Bone marrow (tissue), 2 donors: ENCODE measurements at places on chromosomes 11 and 22.
A peak's percentile ranks its signal among the peaks of the same experiment; 100 is the strongest.

DNA sequence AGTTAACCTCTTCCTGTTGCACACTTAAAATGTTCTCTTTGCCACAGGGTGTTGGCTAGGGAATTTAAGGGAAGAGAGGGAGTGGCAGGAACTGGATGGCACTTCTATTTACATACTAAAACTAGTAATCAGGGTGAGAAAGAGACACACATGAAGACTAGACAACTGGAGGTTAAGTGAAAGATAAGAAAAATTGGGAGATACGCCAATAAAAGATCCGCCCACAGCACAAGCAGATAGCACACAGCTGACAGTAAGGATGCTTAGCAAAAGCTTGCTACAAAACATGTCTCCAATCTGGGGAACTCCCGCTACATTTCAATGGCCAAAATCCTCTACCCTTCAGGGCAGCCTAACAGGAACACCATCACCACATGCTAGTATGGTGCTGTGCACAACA is 12.8 kb downstream of the CPSF7 start:
- DNase-seq = no peak

DNA sequence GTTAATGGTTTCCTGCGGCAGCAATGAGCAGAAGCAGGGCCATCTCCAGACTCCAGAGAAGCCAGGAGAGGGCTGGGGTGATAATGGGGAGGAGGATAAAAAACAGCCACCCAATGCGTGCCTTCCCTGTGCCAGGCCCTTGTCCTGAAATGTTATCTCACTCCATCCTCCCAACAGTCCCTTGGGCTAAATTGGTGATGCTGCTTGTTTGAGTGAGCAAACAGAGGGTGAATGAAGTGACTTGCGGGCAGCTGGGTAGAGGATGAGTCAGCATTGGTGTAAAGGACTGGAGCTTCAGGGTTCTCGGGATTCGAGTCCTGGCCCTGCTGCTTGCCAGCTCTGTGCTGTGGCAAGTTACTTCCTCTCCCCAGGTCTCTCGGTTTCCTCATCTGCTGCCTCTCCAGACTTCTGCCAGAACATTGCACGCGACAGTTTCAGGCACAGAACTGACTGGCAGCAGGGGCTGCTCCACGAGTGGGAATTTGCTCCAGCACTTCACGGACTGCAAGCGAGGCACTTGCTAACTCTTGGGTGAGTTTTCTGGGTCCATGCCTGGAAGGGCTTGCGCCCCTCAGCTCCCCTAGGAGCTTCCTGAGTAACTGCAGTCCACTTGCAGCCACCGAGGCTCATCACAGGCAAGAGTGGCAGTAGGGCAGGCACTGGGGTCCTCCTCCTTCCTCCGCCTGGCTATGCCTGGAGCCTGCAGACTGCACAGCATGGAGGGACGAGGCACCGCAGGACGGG is at the start of gene P2RY6:
Gene P2RY6 (plus strand): TSS at position 403 of the 744 bp plus-strand sequence. CDS start 24,181 bp downstream, outside the sequence.
- peak; percentile 75 for DNase-seq

- no peak for DNase-seq
These were observed at the start of gene FOLH1 for GRCh38 chr11:49208006-49208721. FOLH1 (minus strand) TSS chr11:49208602; CDS start chr11:49208409, 193 bp downstream.

GRCh38 chr11:122691549-122692150 is 36.1 kb downstream of the UBASH3B start:
- no peak for DNase-seq

DNA sequence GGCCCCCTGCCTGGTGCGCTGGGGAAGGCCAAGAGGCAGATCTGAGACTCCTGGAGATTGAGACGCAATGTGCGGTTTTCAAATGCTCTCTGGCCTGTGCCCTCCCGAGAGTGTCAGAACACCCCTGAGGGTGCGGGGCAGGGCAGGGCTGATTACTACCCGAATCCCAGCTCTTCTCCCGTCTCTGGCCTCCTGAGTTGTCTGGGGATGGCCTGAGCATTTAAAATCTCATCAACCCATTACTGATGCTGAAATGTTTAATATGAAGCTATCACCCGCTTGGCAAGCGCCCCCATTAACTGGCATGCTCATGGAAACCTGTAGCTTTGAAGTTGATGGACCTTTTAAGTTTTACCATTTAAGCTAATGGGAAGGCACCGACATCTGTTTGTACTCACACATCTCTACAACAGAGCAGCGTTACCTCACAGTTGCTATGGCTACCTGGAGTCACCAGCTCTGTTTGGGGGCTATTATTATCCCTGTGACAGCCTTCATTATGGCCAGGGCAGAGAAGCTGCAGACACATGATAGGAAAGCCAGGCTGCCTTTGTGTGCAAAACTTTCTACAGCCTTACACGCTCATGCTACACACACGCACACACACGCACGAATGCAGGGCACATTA is 3.6 kb upstream of the MB start:
- no peak for DNase-seq

DNA sequence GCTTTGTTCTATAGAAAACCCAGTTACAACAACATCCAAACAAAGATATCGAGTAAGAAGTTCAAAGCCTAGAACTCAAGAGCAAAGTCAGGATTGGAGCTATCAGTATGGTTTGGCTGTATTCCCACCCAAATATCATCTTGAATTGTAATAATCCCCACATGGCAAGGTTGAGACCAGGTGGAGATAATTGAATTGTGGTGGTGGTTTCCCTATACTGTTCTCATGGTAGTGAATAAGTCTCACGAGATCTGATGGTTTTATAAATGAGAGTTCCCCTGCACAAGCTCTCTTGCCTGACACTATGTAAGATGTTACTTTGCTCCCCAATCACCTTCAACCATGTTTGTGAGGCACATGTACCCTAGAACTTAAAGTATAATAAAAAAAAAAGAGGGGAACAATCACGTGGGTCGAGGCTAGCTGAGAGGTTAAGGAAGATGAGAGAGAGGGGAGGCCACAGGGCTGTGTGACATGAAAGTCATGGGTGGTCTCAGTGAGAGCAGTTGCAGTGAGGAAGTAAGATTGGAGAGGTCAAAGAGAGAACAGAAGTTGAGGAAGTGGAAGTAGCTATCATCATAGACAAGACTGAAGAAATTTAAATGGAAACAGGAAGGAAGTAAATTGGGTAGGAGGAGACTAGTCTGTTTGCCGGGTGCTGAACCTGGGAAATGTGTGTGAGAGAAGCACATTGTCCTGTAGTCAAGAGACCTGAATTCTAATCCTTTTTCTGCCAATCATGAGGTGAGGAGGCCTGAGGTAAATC is 80.1 kb upstream of the CD44 start:
- no peak for DNase-seq

DNA sequence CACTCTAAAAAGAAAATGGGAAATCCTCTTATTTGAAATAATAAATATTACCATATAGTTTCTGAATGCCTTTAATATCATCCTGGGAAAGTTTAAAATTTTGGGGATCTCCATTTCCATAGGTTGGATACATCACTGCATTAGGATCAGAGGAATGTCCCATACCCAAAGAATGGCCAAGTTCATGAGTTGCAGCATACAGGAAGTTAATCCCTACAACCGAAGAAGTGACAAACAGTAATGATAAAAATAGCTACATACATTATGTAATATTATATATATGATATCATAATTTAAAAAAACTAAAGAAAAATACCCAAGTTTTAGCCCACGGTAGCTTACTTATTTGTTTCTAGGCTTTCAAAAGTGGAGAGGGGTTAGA is 7.4 kb downstream of the MMP7 start:
- DNase-seq = no peak

- no peak for DNase-seq
These were observed 705.0 kb downstream of the NELL1 start for GRCh38 chr11:21374376-21374775.

DNA sequence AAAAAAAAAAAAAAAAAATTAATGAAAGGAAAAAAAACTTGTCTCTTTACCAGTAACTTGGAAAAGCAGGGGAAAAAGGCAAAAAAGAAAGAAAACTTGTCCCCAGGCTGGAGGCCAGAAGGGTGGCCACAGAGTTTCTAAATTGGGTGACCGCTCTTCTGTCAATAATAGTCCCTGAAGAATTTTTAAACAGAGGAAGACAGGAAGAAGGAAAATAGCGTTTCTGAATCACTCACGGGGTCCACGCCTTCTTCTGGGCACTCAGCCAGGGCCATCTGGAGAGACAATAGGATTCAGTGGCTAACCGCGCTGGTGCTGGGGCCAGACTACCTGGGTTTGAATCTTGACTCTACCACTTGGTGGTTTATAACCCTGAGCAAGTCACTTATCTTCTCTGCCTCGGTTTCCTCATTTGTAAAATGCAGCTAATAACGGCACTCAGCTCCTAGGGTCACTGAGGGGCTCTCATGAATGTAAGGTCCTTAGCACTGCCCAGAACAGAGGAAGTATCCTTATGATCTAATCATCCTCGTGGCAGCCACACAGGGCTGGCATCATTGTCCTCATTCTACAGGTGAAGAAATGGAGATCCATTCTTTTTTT is 7.0 kb downstream of the C11orf86 start:
- peak; percentile 81 for DNase-seq

- DNase-seq = no peak
These were observed 100.3 kb downstream of the FAT3 start for GRCh38 chr11:92324890-92325289.

- DNase-seq = no peak
These were observed 7.3 kb downstream of the RSF1 start for GRCh38 chr11:77813256-77813655.

DNA sequence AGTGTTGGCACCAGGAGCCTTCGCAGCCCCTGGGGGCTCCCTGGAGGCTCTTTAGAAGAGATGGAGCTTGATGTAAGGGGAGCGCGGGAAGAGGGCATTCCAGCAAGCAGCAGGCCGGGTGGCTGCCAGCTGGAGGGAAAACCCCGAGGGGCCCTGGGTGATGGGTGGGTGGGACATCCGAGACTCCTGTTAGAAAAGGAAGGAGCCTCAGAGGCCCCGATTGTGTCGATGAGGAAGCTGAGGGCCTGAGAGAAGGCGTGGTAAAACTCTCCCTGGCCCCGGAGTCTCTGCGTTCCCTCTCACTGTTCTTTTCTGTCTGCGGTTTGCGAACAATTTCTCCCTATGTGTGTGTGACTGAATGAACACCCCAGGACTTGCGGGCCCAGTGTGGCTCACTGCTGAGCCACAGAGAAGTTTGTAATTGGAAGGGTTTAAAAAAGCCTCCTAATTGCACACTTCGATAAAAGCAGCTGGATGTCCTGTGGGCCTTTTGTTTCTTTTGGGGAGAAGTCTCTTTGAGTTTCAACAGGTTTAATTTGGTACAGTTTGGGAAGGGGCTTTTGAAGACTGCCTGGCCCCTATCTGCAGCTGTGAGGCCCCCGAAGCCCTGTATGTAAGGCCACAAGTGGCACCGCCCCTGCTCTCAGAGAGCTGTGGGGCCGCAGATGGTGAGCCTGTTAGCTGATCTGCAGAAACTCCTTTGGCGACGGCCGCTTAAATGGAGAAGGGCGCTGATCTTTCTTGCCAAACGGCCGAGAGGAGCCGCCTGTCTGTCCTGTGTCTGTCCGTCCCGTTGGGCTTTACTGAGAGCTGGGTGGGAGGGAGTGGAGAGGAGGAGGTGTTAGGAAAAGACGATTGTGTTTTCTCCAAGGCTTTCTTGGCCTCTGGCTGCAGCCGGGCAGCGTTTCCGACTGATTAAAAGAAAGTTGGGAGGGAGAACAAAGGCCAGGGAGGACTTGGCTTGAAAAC is 2.0 kb downstream of the FBLN1 start:
- DNase-seq = no peak

DNA sequence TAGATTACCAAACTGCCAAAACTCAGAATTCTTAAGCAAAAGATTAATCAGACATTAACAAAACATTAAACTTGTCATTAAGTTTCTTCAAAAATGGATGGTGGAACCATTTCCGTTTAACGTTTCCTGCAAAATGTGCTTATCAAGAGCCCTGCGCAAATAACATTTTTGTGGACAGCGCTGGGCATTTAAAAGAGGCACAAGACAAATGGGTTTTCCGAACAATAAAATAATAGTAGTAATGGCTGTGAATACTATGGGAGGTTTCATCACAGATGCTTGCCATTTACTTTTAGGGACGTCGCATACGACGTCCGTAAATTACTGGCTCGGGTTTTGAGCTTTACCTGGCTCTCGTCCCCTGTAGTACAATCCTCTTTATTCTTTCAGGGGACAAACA is 1.1 kb downstream of the NPAT start:
- no peak for DNase-seq

DNA sequence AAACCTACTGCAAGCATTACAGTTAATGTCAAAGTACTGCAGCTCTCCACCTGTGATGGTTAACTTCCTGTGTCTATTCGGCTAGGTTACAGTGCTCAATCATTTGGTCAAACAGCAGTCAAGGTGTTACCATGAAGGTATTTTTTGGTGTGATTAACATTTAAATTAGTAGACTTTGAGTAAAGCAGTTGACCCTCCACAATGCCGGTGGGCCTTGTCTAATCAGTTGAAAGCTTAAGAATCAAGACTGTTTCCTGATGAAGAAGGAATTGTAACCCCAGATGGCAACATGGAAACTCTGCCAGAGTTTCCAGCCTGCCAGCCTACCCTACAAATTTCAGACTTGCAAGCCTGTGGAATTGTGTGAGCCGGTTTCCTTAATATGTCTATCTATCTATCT is 683.9 kb downstream of the BRD1 start:
- DNase-seq = no peak

DNA sequence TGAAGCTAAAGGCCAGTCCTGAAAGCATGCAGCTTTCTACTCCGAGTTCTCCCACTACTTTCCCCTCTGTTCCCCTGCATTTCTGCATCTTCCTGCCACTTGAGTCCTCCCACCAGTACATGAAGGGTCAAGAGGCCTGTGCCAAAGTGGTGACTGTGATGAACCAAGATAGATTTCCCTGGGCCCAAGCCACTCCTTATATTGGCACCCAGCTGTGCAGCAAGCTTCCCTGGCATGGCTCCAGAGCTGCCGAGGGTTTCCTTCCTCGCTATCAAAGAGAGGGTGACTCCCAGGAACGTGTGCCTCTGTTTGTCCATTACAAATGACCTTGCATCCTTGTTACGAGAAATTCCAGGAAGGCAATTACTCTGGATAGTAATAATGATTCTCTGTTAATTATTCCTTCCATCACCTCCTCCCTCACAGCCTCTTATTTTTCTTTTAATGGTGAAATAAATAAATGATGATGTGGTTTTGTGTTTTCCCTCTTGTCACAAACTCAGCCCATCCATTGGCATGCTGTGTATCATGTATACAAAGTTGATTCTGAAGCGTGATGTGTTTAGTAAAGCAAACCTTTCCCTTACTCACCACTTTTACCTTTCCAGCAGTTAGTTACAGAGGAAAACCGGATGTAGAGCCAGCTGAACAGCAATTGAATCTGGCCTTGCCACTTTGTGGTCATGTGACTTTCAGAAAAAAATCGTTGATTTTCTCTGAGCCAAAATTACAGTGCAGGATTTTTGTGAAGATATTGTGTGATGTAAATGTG is 8.3 kb downstream of the SRSF8 start:
- DNase-seq = no peak

DNA sequence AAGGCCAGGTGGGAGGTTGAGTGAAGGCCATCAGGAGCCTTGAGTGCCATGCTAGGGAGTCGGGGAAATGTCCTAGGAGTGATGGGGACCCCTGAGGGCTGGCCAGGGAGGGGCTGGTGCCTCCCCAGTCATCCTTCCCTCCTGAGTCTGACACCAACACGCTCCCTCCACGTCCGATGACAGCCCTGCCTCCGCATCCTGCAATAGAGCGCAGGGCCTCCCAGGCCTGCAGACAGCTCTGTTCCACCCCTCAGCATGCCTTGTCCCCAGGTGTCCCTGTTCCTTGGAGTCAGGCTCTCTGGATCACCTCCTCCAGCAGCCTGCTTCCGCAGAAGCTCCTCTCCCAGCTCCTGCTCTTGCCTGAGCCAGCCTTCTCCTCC is 3.1 kb downstream of the RAC2 start:
- no peak for DNase-seq

- no peak for DNase-seq
These were observed 44.2 kb upstream of the WEE1 start for GRCh38 chr11:9529334-9529650.
